ENCODE measurements at places on chromosomes 4 and X. TPM values are rescaled to one million over a fixed set of nuclear protein-coding genes. Genes with fewer than 3 reads are reported as not detected.

GRCh38 chr4:13907255-13907751, 279.8 kb upstream of the BOD1L1 start:
- no peak for DNase-seq

GRCh38 chr4:143586080-143586479, 72.6 kb downstream of the SMARCA5 start:
- no peak for DNase-seq

- no peak for DNase-seq
Measured at GRCh38 chr4:177968817-177969442, 526.7 kb upstream of the AGA start.

DNA sequence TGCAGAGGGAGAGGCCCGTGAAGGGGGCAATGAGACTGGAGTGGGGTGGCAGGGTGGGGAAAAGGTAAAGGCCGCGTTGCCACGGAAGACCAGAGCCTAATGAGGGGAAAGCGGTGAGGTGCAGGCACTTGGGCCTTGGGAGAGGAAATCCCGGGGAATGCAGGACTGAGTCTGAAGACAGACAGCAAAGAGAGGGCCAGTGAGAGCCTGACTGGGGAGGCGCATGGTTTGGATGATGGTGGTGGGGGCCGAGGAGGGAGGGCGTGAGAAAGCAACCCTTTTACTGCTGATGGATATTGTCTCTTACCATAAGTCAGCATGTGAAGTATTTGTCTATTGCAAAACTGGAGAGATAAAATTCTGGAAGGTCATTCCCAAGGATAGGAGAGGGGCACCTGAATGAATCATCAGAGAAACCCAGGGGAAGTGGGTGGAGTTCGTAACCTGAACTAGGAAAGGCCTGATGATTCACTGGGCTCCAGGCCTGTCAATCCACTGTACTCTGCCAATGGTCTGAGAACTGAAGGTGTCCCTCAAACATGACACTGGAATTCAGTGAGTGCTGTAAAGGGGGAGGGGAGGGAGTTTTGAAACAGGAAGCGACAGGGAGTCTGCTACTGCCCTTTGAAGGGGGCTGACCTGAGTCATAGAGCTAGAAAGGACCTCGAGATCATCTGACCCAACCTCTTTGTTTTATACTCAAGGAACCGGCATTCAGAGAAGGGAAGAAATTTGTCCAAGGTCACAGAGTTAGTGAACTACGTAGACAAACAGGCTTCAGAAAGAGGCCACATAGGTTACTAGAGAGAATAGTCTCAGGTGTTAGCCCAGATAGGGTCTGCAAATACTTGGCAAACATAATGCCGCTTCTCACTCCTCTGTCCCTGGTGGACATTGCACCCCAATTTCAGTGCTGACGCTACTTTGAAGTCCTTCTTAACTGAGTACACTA, 52.2 kb downstream of the NALF2 start:
- no peak for DNase-seq

DNA sequence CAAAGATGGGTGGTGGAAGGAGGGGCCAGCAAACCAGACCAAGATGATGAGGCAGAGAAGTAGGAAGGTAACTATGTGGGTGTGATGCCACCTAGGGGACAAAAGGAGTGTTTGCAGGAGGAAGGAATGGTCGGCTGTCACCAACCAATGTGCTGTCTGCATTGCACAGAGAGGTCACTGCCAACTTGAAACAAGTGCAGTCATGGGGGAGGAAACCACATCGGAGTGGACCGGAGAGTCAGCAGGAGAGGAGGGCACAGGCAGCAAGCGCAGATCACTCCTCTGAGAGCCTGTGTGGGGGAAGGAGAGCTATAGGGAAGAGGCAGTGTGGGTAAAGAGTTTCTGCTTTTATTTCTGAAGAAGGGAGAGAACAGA, 38.5 kb upstream of the FGFBP2 start:
- peak; percentile 31 for DNase-seq

Gene DRD5
- polyA plus RNA-seq, result 0.69 TPM

Gene ACSL4
- polyA plus RNA-seq, result 39.9 TPM

Gene AMTN
- polyA plus RNA-seq, result not detected

Gene TMPRSS11B
- 0.17 TPM for polyA plus RNA-seq

Gene TMEM271
- not detected for polyA plus RNA-seq

Gene TLR6
- 0.53 TPM for polyA plus RNA-seq

GRCh38 chr4:175453456-175453855, 358.6 kb downstream of the GPM6A start:
- no peak for DNase-seq

Gene OSTC
- polyA plus RNA-seq, result 206 TPM

GRCh38 chr4:140659943-140660700, 91.4 kb upstream of the UCP1 start:
- no peak for DNase-seq

DNA sequence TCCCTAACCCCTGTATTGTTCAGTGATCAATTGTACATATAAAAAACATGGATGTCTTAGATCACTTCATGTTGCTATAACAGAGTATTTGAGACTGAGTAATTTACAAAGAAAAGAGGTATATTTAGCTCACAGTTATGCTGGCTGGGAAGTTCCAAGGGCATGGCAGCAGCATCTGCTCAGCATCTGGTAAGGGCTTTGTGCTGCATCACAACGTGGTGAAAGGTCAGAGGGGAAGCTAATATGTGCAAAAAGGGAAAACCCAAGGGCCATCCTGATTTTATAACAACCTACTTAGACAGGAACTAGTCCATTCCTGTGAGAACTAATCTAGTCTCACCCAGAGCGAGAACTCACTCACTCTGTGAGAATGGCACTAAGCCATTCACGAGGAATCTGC, 128.2 kb upstream of the OTUD4 start:
- DNase-seq, result no peak

Gene HEPH
- 53.1 TPM for polyA plus RNA-seq

- DNase-seq, result no peak
Measured at GRCh38 chrX:11113731-11114130, 2.6 kb downstream of the HCCS start.

GRCh38 chr4:22170353-22170752, 221.8 kb upstream of the KCNIP4 start:
- DNase-seq, result no peak
